ENCODE measurements at places on chromosomes 4 and X. TPM values are rescaled to one million over a fixed set of nuclear protein-coding genes. Genes with fewer than 3 reads are reported as not detected.

The TLR1 gene
- 4.3 TPM for total RNA-seq

The NR3C2 gene
- total RNA-seq: not detected

The TAF7L gene
- 0.17 TPM for total RNA-seq

The FREM3 gene
- not detected for total RNA-seq

The JCHAIN gene
- not detected for total RNA-seq

The CXorf65 gene
- not detected for total RNA-seq

The NAP1L2 gene
- total RNA-seq: 10.2 TPM

The MMRN1 gene
- not detected for total RNA-seq

The SPANXD gene
- 1.5 TPM for total RNA-seq

The LINC00632 gene
- total RNA-seq: 0.17 TPM

The PORCN gene
- 17.1 TPM for total RNA-seq

The MGAT4D gene
- not detected for total RNA-seq

The TIMP1 gene
- total RNA-seq: 133 TPM

The CCNB3 gene
- 0.40 TPM for total RNA-seq

The CHRDL1 gene
- total RNA-seq: 1.5 TPM

The TBC1D8B gene
- total RNA-seq: 1.7 TPM

The PCDH18 gene
- total RNA-seq: 2.6 TPM

The NRK gene
- total RNA-seq: 4.3 TPM

The NDNF gene
- 0.68 TPM for total RNA-seq

The PGAM4 gene
- total RNA-seq: not detected

The DCLK2 gene
- total RNA-seq: 13.5 TPM

The S100G gene
- total RNA-seq: not detected

The H2AZ1 gene
- 589 TPM for total RNA-seq

The PRRG3 gene
- 0.11 TPM for total RNA-seq

The SMR3A gene
- not detected for total RNA-seq

The SPATA4 gene
- not detected for total RNA-seq

The PRRG1 gene
- total RNA-seq: 2.7 TPM

Data from Daoy (cell line).